ENCODE measurements at places on chromosomes 1 and 21.

DNA sequence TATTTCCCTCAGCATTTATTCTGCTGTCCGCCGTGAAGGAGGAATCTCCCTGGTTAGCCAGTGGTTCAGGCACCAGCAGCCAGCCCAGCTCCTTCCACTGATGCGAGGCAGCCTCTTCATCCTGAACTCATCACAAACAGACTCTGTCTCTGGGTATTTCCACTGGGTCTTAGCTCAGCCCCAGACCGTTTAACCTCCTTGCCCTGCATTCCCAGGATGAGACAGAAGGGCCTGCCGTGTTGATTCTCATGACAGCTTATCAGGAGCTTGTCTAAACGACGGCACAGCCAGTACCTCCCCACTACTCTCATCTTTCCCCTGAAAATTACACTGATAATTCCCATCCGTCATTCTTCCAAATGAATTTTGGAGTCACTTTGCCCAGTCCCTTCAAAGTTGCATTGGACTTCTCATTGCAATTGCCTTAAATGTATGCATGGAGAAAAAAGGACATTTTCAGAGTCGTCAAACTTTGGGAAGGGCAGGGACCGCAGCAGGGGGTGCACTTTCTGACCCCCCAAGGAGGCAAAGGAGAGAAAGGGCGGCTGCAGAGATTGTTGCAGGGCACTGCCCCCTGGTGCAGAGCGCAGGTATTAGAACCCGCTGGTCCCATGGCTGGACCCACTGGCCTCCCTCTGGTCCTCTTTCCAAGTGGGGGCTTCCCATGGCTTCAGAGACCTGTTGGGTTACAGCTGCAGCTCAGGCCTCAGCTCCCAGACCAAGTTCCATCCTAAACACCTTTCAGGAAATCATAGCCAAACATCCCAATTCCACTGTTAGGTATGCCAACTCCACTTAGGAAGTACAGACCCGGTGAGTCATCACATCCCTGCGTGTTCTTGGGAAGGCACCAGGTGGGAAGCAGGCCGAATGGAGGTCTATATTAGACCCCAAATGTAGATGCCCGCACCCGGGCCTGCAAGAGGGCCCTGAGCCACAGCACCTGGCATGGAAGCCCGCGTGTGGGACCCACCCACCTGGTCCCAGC, 3.7 kb upstream of the MEGF6 start:
- no peak for DNase-seq

- DNase-seq = no peak
Measured at GRCh38 chr1:82214606-82215005, 413.9 kb downstream of the ADGRL2 start.

- DNase-seq = no peak
Measured at GRCh38 chr1:245693116-245693793, 538.5 kb downstream of the KIF26B start.

DNA sequence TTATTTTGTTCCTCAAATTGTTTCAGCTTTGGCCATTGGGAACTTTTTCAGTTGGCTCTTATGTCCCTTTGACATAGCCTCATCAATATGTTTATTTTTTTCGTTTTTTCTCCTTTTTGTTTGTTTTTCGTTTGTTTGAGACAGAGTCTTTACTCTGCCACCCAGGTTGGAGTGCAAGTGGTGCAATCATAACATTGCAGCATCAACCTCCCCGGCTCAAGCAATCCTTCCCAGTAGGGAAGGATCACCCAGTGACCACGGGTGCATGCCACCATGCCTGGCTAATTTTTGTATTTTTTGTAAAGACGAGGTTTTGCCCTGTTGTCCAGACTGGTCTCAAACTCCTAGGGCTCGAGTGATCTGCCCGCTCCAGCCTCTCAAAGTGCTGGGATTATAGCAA, 8.1 kb downstream of the POLR3GL start:
- no peak for DNase-seq

- DNase-seq = no peak
Measured at GRCh38 chr1:79325705-79326104, 319.2 kb upstream of the ADGRL4 start.

DNA sequence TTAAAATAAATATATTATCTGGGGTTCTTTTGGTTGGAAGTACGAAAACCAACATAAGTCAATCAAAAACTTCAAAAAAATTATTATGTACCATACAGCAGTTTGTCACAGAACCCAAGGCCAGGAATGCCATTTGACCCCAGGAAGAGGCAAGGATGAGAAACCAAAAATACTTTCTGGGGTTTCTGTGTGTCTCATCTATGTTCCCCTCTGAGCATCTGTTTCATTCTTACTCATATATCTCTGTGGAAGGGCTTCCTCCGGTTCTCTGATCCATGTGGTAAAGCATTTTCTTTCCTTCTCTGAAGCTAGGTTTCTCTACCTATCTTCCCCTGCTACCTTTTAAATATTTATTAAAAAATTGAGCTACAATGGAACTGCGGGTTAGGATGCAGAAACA, 9.8 kb upstream of the FCRL1 start:
- no peak for DNase-seq

- peak; percentile 72 for DNase-seq
Measured at GRCh38 chr21:42414928-42415769, 11.4 kb downstream of the UBASH3A start.

DNA sequence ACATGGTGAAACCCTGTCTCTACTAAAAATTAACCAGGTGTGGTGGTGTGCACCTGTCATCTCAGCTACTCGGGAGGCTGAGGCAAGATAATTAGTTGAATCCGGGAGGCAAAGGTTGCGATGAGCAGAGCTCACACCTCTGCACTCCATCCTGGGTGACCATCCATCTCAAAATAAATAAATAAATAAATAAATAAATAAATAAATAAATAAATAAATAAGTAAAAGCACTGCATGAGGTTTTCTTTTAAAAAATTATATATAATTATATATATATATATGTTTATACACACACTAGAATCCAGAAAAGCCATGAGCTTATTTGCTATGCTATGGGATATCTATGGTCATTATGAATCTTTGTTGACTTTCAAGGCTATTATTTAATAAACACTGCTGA, 2.4 kb downstream of the AMPD1 start:
- no peak for DNase-seq

DNA sequence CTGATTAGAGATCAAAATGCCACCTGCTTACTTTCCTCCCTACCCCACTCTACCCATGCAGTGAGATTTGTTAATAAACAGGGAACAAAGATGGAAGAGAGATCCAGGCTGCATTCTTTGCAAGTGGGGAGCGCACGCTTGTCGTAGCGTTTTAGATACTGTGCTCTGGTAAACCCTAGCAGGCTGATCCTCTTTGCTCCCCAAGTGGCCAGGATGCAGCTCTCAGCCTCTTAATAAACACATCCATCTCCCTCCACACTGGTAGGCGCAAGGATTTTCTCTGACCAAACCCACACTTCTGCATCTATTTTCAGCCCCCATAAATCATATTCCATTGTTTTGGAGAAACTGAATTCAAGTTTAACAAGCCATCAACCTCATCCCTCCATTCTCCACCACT, 2.9 kb downstream of the PGBD5 start:
- no peak for DNase-seq

- no peak for DNase-seq
Measured at GRCh38 chr1:116179964-116180363, 68.8 kb downstream of the MAB21L3 start.

DNA sequence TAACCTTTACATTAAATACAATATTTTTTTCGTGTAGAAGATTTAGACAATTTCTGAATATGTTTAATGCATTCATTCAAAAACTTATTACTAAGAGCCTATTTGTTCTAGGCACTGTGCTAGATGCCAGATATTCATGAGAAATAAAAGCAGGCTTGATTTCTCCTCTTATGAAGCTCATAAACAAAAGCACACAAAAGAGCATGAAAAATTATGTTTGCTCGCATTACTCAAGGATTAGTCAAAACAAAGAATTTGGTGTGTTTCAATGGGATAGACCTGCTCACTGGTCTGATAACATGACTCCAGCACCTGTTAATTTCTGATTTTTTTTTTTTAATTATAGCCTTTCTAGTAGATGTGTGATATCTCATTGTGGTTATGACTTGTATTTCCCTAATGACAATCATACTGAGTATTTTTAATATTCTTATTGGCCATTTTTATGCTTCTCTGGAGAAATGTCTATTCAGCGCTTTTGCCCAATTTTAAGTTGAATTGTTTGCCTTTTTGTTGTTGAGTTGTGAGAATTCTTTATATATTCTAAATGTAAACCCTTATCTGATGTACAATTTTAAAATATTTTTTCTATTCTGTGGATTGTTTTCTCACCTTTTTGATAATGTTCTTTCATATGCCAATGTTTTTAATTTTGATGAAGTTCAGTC, 382.3 kb upstream of the ADGRL4 start:
- DNase-seq = no peak

GRCh38 chr1:47189844-47190508, at the start of gene PDZK1IP1:
Gene PDZK1IP1, minus strand, starts transcription at chr1:47190036. Its CDS starts 104 bp downstream, at chr1:47189932.
- no peak for DNase-seq

GRCh38 chr1:212073490-212073889, 37.9 kb downstream of the DTL start:
- DNase-seq = no peak

GRCh38 chr1:180981596-180982387, 40.9 kb downstream of the STX6 start:
- peak; percentile 88 for DNase-seq

DNA sequence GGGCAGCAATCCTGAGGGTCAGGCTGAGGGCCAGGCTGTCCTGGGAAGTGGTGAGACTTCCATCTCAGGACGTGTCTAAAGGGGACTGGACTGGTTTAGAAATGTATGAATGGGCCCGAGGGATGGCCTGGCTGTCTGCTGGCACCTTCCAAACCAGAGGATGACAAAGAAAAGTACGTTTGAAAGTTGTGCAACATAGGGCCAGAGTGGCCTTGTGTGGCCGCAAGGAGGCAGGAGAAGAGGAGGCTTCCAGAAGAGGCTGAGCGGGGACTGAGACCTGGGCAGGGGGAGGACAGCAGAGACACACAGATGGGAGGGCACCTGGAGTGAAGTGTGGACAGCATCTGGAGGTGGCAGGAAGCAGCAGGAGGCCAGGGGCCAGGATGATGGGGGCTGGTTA, 2.6 kb upstream of the SYTL1 start:
- peak; percentile 81 for DNase-seq

GRCh38 chr1:116762281-116762680, 8.1 kb downstream of the CD2 start:
- DNase-seq = no peak

GRCh38 chr1:30416221-30416820, 307.1 kb downstream of the MATN1 start:
- no peak for DNase-seq

- no peak for DNase-seq
Measured at GRCh38 chr1:235990330-235990795, 74.5 kb downstream of the NID1 start.

DNA sequence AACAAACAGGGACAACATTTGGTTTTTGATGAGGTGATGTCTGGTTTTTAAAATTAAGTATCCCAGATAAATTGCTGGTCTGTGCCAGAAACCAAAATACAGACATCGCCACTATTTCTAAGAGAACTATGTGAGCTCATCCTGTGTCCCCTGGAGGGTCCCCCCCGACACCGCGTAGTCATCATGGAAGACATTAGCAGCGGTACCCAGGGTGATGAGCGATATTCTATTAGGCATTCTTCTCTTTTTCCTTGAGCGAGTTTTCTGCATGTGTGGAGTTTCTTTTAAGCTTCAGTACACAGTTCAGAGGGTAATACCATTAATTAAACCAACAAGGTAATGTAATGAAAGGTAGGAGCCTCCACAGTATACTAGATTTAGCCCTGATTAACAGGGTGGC, 26.5 kb downstream of the KAZN start:
- no peak for DNase-seq

DNA sequence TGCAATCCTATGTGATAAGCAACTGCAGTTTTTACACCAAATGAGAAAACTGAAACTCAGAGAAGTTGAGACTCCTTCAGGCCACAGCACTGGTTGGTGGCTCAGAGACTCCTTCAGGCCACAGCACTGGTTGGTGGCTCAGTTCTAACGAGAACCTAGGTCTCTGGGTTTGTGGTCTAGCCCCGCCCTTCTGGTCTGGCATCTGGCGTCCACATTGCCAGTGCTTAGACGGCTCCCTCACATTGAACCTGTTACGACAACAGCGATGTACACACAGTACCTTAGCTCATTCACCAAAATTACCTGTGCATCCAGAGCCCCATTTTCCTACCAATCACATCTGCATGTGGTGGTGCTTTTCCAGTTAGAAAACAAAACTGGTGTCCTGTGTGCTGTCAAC, 66.1 kb downstream of the NID1 start:
- peak; percentile 54 for DNase-seq

- DNase-seq = peak; percentile 41
Measured at GRCh38 chr1:155322571-155322952, 1.9 kb downstream of the RUSC1 start.

DNA sequence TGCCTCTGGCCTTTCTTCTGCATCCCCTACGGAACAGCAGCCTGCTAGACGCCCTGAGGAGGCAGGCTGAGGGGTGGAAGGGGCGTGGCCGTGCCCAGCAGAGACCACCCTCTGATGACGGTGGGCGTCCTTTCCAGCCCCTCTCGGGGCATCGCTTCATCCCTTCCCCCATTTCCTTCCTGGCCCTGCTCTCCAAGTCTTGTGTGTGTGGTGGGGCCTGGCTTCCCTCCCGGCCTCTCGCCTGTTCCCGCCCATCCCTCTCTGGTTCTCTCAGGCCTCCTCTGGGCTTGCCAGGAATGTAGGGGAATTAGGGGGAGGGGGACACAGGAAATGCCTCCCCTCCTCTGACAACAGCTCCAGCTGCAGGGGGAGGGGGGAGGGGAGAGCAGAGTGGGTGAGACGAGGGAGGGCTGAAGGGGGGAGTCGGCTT, 51.1 kb downstream of the SKI start:
- DNase-seq = no peak

DNA sequence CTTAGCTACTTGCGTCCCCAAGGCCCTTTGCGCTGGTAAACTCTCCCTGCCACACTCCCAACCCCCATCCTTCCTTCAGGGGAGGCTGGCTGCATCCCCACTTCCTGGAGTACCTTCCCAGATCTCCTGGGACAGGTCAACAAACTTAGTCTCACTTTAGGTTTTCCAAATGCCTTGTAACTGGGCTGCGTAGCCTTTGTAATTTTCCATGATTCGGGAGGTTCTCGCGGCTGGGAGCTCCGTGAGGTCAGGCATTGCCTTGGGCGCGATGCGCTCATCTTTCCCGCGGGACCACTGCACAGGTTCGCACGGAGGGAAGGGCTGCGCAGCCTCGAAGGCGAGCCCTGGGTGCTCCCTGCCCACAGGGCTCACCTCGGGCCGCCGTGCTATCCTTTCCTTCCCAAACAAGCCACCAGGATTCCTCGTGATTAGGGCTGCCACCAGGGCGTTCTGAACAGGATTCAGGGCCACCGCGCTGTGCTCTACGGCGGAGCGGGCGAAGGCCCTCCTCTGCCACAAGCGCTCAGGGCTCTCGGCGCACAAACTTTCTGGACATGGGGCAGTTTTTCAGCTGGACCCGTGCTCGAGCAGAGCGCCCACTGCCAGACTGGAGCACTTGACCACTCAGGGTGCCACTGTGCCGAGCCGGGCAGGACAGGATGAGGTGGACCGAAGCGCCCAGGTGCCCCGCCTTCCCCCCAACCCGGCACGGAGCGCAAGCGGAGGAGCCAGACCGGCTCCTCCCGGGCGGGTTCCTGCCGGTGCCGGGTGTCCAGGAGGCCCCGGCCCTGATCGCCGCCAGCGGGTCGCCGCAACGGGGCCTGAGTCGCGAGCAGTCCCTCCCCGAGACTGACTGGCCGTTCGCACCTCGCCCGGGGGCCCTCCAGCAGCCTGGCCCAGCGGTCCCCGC, 1.1 kb downstream of the TMPRSS2 start:
- no peak for DNase-seq

GRCh38 chr1:109765483-109765815, 1.7 kb upstream of the EPS8L3 start:
- no peak for DNase-seq
